IPS DF 19.7 (cell line): ENCODE measurements at places on chromosomes 3 and 15.

DNA sequence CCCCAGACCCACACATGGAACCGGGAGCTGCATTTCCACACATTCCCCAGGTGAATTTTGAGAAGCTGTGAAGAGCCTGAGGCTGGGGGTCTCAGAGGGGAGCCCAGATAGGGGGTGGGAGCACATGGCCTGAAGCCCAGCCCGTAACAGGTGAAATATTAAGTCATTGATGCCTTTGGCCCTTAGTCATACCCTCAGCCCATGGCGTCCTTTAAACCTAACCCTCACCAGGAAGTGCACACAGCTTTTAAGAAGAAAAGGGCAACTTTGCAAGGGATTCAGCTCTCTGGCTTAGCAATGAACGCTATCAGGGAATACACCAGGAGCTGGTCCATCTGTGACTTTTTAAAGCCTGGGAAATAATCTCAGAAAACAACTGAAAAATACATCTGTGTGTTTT lies 40.6 kb downstream of the WNT7A start:
- DNase-seq, result no peak

DNA sequence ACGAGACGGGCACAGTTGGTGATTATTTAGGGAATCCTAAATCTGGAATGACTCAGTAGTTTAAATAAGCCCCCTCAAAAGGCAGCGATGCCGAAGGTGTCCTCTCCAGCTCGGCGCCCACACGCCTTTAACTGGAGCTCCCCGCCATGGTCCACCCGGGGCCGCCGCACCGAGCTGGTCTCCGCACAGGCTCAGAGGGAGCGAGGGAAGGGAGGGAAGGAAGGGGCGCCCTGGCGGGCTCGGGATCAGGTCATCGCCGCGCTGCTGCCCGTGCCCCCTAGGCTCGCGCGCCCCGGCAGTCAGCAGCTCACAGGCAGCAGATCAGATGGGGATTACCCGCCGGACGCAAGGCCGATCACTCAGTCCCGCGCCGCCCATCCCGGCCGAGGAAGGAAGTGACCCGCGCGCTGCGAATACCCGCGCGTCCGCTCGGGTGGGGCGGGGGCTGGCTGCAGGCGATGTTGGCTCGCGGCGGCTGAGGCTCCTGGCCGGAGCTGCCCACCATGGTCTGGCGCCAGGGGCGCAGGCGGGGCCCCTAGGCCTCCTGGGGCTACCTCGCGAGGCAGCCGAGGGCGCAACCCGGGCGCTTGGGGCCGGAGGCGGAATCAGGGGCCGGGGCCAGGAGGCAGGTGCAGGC lies 318.0 kb downstream of the FGF12 start:
- DNase-seq, result no peak

GRCh38 chr3:194541483-194541882 lies 54.7 kb upstream of the ATP13A3 start:
- DNase-seq, result no peak

- DNase-seq, result no peak
Observed at GRCh38 chr3:21750080-21750696, 822 bp downstream of the ZNF385D start.
